ENCODE measurements at places on chromosomes 16 and 17. TPM values are rescaled to one million over a fixed set of nuclear protein-coding genes. Genes with fewer than 3 reads are reported as not detected.

GRCh38 chr17:5080591-5080990 lies 2.3 kb downstream of the ZFP3 start:
- no peak for DNase-seq

- DNase-seq: no peak
Observed at GRCh38 chr17:37506678-37507077, 17.0 kb downstream of the DUSP14 start.

GRCh38 chr17:3475812-3476610 lies at the start of gene ASPA:
Gene ASPA (plus strand): TSS chr17:3475997. CDS start chr17:3476160, 163 bp downstream.
- DNase-seq: no peak

DNA sequence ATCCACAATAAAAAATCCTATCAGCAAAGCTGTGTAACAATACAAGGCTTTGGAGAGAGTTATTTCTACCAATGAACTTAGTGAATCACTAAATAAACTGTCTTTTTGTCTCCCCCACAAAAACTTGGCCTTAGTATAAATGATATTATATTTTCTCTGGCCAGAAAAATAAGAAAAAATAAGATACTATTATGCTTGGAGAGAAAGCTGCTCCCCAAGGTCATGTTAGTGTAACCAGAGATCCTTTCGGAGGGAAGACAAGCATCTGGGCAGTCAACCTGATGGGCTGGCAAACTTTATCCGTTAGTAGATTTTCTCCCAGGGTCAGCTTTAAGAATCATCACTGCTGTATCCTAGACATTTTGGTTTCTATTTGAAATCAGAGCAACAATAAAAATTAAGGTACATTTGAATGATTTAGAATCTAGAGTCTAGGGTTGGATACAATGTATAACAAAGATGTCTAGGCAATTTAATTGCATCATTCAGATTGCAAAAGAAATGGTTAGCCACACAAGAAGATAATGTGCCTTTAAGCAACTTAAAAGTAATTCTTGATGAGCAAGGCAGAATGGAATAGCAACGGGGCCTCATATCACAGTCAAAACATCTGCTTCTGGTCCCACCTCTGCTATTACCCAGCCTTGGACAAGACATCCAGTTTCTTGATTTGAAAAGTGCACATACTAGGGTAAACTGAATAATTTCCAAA lies 280.4 kb downstream of the SLC39A11 start:
- no peak for DNase-seq

The CCDC154 gene
- 0.48 TPM for total RNA-seq

DNA sequence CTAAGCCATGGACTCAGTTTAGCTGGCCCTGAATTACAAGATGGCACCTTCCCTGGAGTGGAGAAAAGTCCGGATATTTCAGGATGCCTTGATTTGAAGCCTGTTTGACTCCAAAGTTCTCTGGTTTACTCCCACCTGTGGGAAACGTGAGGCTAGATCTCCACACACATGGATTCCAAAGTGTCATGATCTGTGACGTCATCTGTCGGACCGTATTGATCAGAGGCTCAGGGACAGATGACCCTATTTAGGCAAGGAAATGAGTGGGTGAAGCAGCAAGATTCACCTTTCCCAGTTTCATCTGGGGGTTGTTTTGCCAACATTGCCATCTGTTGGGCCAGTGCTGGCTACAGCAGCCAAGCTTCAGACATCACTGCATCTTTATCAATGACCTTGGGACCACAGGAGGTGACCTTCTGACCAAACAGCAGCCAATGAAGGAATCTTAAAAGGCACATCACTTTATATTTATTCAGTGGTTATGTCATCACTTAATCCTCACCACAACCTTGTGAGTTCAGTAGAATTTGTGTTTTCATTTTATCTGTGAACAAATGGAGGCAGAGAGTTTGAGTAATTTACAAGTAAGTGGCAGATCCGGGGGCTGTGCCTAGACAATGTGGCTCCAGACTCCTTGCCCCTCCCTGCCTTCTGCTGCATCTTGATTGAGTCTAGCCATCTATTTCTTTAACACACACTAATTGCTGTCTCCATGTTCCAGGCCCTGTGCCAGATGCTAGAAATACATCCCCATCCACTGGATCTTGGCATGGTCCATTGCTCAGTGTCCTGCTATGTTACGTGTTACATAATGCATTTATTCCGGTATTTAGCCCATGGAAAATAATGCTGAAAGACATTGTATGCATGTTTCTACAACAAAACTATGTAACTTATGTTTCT lies 1.5 kb upstream of the CDH13 start:
- no peak for DNase-seq

All from breast epithelium (tissue), 4 donors.